ENCODE measurements at places on chromosomes 13 and 19.
A peak's percentile ranks its signal among the peaks of the same experiment; 100 is the strongest.

DNA sequence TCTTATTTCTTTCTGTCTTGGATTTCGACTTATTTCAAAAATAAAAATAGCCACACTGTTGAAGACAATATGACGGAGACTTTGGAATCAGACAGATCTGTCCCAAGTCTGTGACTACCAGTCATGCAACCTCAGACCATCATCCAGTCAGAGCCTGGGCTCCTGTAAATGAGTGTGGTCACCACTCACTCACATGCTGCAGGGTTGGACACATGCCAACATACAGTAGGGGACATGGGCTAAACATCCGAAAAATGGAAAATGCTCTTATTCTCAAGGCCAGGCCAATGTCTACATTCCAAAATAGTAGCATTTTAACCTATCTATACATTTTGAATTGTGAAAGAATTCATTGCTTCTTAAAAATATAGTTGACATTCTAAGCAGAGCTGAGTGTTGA, 75.5 kb upstream of the EDNRB start:
- DNase-seq: no peak

DNA sequence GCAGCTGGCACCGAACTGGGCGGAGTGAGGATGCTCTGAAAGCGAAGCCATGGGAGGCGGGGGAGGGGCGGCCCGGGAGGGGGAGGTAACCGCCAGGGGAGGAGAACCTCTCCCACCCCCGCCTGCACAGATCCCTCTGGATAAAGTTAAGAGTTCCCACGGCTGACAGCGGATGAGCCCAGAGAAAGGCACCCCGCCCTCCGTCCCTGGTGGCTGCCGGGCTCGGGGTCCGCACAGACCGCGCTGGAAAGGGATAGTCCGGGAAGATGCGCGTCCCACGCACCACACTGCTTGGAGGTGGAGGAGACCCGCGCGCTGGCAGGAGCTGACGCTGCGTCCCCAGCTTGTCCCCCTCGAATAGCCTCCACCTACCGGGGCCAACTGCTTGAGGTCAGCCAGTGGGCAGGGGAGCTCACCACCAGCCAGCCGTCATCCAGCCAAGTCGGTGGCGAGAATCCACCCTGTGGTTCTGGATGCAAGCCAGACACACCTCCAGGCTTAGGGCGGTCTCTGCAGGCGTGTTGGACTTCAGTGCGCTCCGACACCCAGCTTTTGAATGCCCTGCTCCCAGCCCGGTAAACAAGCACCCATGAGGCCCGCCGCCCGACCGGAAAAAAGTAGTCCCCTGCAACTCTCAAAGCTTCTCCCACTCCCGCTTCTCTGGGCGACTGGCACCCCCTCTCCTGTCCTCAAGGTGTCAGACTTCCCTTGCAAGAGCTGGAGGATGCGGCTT, at the start of gene TRPC4:
TRPC4 (minus strand) TSS at position 17 of the 733 bp plus-strand sequence. CDS start 86,439 bp downstream, outside the sequence.
- no peak for DNase-seq

DNA sequence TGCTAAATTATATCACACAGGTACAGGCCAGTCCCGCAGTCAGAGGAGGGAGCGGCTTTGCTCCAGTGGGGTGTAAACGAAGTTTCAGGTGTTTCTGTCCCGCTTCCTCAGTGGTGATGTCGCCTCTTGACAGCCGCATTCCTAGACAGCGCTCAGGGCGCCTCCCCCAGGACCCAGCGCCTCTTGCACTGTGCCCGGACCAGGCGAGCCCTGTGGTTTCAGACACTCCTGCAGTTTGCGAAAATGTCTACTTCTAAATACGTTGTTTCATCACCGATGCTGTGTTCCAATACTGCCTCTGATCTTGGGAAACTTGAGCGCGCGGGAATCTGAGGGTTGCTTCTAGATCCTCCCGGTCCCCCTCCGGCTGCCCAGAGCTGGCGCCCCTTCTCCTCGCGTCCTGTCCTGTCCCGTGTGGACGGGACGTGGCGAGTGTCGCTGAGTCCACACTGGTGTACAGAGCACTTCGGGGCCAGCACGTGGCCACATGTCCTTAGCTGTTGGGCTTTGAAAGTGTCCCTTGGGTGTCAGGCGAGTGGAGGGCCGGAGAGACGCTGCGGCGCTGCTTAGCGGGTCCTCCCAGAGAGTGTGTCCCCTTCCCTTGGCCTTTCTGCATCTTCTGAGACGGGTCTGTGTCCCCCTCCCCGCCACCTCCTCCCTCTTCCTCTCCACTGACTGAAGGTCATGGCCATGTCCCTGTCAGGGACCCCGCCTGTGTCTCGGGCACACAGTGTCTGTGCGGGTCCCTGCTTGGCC, 14.6 kb upstream of the RPS15 start:
- no peak for DNase-seq

DNA sequence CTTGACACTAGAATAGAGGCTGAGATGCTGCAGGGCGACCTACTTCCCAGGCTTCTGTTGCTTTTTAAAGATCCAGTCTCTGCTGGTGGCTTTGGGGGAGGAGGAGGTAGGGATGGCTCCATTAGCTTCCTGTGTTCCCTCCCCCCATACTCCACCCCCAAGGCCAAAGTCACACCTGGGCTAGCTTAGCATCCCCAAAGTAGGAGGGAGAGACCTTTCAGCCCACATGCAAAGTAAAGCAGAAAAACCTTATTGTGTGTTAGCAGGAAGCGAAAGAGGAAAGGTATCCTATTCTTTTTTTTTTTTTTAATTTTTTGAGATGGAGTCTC, 3.2 kb upstream of the TNPO2 start:
- DNase-seq: no peak

GRCh38 chr19:18223860-18224524, 2.2 kb downstream of the PDE4C start:
- peak; percentile 53 for DNase-seq

GRCh38 chr13:113084943-113085540, 20.5 kb upstream of the F7 start:
- no peak for DNase-seq

DNA sequence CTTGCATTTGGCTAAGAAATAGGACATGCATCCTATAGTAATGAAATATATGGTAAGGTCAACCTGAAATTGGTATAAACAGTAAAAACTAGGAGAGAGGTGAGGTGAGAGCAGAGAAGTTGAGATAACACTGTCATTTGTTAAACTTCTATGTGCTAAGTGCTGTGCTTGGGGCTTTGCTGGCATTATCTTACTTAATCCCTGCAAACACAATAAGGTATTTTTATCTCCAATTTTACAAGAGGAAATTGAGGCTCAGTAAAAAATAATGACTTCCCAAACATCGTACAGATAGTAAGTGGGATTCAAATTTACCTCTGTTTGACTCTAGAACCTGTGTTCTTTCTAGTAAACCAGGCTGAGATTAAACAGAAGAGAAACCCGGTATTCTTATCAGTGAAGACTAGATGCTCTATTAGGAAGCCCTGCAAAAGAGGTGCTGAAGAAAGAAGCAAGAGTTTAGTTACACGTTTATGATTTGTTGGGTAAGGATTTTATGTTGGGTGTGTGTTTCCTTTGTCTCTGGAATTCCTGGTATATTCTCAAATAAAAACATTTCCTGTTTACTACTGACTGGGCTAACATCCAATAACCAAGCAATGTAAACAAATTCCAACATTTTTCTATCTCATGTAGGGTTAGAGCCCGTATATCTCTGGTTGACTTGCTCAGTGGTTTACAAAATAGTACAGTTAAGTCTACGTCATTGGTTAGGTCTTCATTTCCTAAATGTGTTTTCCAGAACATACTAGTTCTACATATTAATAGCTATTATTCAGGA, 137.3 kb upstream of the FNDC3A start:
- no peak for DNase-seq

DNA sequence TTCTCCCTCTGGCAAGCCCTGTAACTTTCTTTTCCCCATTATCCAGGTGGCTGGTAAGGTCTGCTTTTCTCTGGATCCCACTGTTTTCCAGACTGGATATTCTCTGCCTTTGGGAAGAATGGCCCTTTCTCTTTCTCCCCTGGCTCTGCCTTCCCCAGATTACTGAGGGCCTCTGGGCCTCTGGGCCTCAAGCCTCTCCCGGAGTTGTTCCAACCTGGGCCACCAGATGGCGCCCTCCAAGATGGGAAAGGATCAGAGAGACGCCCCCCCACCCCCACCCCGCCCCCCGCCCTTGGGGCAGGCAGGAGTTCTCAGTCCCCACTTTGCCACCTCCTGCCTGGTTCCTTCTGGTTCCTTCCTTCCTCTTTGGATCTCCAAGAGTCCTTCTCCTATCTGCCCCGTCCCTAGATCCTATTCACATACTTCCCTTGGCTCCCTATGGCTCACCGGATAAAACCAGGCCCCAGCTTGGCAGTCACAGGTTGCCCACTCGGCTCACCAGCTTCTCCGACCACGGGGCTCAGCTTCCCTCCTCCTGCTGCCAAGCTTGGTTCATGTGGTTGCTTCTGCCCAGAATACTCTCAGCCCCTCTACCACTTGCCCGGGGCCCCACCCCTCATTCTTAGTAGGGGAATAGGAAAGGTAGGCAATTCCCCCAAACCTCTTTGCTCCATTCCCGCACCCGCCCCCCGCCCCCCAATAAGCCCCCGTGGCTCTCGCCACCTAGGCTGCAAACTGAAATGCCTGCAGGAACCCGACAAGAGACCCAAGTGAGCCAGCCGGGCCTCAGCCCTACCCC, 13.1 kb downstream of the EPS8L1 start:
- peak; percentile 90 for DNase-seq

DNA sequence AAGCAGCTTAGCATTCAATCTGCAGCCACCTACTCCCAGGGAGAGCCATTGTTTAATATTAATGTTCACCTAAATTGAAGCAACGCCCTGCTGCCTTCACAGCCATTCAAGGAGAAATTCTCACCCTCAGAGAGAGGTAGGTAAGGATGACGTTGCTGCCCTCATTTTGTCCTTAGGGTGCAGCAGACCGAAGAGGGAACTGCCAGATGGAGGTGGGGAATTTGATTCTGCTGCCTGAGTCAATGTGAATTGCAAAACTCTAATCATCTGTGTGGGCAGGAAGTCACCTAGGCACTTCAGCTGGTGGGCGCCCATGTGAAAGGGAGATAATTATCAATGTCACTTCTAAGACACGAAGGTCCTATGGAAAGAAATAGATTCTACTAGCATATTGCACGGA, 503.4 kb downstream of the TBC1D4 start:
- DNase-seq: no peak

DNA sequence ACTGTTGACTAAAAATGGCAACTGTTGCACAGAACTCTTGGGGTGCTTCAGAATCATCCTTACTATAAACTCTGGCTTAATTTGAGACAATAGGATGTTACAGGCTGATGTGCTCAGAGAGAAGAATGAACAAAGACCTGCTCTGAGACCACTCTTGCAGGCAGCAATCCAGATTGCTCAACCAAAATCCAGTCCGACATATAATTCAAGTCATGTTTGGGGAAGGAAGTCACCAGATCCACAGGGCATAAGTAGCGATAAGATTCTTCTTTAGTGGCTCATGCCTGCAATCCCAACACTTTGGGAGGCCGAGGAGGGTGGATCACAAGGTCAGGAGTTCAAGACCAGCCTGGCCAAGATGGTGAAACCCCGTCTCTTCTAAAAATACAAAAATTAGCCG, 20.6 kb downstream of the MTMR6 start:
- DNase-seq: no peak
